ENCODE measurements at places on chromosomes 4 and X.

GRCh38 chrX:17559728-17560379 is 177.4 kb upstream of the SCML1 start:
- no peak for DNase-seq

GRCh38 chr4:183097231-183098018 is 1.6 kb upstream of the WWC2 start:
- no peak for DNase-seq

DNA sequence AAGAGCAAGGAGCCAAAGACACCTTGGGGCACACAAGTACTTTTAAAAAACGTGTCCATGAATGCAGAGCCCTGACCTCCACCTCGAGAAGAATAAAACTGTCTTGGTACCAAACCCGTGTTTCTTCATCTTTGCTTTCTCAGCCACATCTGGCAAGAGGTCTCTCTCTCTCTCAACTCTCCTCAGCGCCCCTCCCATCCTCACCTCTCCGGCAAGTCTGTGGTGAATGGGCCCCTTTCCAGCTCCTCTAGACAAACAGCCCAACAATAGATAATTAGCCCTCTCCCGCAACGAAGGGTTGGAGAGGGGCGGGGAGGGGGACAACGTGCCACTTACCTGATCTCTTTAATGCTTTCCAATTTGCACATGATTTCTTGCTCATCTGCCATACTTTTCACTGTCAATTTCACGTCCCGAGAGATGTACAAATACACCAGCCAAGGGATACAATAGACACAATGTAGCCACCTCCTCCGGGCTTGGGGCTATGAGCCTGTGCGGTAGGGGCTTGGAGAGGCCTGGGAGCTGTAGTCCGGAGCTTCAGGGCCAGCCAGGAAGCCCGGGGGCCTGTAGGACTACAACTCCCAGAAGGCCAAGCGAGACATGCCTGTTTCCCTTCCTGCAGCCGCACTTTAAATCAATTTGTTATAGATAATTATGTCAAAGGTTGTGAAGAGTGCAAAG is at the start of gene ZC4H2:
Gene ZC4H2, minus strand, starts transcription at position 462 of the 684 bp plus-strand sequence. Its CDS starts 73 bp downstream, at position 389.
- peak; percentile 21 for DNase-seq

- DNase-seq, result no peak
Observed at GRCh38 chrX:13013363-13014110, 30.9 kb downstream of the FAM9C start.

GRCh38 chr4:54837576-54838140 is 179.9 kb downstream of the KIT start:
- DNase-seq, result no peak

DNA sequence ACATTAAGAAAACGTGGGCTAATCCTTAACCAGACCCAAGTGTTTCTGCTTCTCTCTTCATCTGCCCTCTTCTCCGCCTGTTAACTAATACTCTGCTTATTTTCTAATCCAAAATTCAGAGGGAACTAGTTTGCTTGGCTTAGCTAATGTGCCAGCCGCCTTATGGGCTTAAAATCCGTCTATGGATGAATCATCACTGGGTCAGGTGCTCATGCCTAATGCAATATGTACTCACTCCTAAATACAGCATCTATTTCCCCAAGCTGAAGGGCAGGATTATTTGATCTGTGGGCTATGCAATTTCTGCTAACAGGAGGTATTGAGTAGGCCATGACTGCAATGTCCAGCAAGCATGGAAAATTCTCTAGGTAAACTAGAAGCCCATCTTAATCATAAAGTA is 12.4 kb downstream of the DYNLT3 start:
- DNase-seq, result no peak

DNA sequence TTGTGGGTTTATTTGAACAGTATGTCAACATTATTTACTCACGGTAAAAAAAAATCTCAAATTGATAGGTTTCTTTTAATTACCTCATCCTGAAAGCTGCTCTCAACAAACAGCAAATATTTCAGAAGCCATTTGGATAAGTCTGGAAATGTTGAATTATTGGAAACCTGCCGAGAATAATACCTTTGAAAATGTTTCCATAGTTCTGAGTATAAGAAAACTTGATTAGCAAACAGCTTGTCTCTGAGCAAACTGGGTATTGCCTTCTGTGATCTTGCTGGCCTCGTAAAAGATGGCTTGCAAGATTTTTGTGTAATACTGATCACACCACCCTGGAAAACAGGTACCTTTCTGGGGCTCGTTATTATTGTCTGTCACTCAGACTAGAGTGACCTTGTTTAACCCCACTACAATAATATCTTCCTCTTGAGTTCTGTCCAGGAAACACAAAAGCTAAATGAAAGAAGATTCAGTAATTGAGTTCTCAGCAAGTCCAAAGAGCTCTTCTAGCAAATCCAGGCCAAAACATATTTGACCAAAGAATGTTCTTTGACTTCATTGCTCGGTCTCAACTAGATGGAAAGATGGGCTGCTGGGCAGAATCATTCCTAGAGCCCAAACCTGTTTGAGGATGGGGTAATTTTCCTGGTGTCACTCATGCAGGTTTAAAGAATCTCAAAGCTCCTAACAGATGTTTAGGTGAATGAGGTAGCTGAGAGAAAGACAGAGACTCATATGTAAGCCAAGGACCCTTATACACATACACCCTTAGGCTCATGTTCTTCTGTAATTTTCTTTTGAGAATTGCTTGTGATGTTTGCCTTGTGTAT is 255.6 kb upstream of the JADE1 start:
- DNase-seq, result no peak

DNA sequence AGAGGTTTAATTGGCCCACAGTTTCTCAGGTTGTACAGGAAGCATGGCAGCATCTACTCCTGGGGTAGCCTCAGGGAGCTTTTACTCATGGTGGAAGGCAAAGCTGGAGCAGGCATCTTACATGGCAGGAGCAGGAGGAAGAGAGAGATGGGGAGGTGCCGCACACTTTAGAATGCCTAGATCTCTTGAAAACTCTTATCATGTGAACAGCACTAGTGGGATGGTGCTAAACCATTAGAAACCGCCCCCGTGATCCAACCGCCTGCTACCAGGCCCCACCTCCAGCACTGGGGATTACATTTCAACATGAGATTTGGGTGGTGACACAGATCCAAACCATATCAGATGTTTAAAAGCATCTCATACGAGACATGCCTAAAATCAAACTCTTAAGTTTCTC is 41.6 kb upstream of the SCOC start:
- DNase-seq, result no peak

GRCh38 chr4:98686043-98686707 is 27.8 kb upstream of the TSPAN5 start:
- DNase-seq, result no peak

DNA sequence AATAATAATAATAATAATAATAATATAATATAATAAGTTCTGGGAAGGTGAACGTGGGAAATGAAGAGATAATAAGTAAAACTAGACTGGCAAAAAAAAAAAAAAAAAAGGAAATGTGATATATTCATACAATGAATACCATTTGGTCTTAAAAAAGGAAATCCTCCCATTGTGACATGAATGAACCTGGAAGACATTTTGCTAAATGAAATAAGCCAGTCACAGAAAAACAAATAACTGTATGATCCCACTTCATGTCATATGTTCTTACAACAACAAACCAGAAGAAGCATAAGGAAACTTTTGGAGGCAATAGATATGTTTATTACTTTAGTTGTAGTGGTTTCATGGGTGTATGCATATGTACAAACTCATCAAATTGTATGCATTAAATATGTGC is 63.1 kb downstream of the ATP11C start:
- DNase-seq, result no peak

DNA sequence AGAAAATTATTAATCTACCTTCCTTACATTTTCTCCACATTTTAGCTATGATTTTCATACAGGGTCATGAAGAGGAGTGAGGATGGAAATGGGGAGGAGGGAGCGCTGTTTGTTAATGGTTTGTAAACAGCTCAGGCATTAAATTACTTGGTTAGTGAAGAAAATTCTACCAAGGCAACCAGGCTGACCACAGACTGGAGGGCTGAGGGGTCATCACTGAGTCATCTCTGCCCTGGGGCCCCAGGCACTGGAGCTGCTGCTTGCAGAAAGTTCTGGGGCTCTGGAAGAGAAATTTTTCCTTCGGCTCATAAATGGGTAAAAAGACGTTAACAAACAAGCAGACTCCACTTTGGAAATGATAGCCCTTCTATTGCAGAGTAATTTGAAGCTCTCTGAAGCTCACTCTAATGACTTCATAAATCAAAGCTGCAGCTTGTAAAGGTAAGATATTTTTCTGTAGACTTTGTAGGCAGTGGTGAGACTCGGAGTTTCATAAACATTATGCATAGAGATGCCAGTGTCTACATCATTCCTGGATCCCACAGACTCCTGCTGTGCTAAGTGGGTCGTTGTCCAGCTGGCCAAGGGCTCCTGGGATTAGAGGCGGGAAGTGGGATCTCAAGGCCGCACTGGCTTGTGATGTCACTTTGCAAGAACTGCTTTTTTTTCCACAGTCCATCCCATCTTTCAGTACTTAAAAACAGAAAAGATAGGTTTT is 159.6 kb downstream of the PTTG2 start:
- no peak for DNase-seq

- no peak for DNase-seq
Observed at GRCh38 chr4:172998527-172999469, 169.8 kb upstream of the GALNT7 start.

DNA sequence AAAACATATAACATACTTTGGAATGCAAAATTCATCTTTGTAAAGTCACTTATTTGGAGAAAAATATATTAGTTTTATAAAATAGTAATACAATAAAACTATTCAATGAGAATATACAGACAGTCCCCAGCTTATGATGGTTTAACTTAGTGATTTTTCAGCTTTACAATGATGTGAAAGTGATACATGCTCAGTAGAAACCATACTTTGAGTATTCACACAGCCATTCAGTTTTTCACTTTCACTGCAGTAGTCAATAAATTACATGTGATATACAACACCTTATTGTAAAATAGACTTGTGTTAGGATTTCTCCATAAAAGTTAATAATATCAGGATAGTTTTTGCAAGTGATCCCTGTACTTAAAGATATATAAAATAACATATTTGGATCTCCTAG is 436.0 kb downstream of the CENPC start:
- DNase-seq, result no peak

DNA sequence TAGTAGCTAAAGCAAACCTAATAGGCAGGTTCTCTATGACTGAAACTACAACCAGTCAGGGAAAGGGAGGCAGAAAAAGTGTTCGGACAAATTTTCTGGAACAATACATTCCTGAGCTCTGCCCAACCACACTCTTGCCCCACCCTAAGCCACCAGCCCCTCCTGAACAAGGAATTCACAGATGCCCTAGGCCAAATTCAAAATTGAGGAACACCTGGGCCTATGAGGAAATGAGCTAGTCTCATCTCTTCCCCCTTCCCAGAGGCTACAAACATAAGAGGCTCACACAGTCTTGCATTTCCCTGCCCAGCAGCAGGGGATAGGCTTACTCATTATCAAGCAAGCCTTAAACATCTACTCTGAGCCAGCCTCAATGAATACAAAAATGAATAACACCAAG is 284.7 kb downstream of the ZNF674 start:
- no peak for DNase-seq

DNA sequence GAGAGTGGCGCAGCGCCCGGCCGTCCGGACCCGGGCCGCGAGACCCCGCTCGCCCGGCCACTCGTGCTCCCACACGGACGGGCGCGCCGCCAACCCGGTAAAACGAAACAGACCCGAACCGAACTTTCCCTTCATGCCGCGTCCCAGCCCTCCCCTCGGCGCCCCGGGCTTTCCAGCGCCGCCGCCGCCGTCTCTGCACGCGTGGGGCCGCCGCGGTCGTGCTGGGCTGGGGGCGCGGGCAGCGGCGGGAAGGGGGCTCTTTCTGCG is 222 bp downstream of the SMAD1 start:
- no peak for DNase-seq

DNA sequence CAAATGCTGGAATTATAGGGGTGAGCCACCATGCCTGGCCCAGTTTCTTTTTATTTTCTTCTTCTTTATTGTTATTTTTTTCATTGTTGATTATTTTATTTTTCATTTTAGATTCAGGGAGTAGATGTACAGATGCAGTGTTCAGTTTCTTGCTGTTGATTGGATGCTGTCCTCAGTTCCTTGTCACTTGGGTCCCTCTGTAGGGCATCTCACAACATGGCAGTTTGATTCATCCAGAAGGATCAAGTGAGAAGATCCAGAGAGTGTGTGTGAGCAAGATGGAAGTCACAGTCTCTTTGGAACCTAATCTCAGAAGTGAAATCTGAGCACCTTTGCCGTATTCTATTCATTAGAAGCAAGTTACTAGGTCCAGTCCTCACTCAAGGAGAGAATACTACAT is 20.9 kb downstream of the HMGB3 start:
- no peak for DNase-seq

GRCh38 chr4:180532691-180533090 is 1710.5 kb upstream of the TENM3 start:
- DNase-seq, result no peak

- DNase-seq, result no peak
Observed at GRCh38 chr4:128916832-128917231, 107.3 kb downstream of the JADE1 start.

DNA sequence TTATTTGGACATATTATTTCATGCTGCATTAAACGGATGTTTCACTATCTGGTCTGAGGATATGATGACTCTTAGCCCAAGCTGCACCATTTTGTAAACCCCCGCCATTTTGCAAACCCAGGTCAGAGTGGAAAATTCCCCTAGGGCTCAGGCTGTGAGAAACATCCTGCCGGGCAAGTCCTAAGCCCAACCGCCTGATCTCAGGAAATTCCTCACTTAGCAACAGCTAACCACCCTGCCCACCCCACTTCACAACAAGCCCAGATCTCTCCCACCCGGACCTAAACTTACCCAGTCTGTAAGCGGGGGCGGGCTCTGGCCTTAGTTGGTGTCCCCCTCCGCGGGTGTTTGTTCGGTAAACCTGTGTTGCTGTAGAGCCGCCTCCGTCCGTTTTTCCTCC is 2747.1 kb downstream of the PCDH7 start:
- no peak for DNase-seq

- no peak for DNase-seq
Observed at GRCh38 chr4:70841211-70841610, 1.5 kb upstream of the GRSF1 start.

GRCh38 chr4:48813964-48814363 is 16.9 kb upstream of the OCIAD1 start:
- DNase-seq, result no peak

GRCh38 chrX:9227276-9227675 is 193.3 kb upstream of the FAM9B start:
- DNase-seq, result no peak

GRCh38 chr4:62194342-62194741 is 994.2 kb downstream of the ADGRL3 start:
- DNase-seq, result no peak

DNA sequence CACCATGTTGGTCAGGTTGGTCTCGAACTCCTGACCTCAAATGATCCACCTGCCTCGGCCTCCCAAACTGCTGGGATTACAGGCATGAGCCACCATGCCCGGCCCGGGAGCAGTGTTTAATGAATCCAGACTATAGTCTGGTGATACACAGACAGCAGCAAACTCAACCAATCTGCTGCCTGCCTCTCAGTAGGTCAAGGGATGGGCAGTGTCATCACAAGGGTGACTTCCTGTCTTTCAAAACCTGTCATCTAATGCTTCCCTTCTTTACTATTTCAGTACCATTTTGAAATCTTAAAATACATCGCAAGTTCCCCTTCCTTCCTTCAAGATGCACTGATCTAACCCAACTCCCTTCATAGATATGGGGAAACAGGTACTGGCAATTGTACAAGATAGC is 8.4 kb downstream of the RPL39 start:
- DNase-seq, result no peak

Data from activated CD4-positive, alpha-beta T cell treated with anti-CD3 and anti-CD28 coated beads, Interleukin-2, amount 50 U/mL, for 24 hours (primary cell).